ENCODE measurements at places on chromosomes 6 and 20. TPM values are rescaled to one million over a fixed set of nuclear protein-coding genes. Genes with fewer than 3 reads are reported as not detected.

Gene KCNG1
- total RNA-seq, result not detected

GRCh38 chr6:186340-186965 is 105.8 kb upstream of the DUSP22 start:
- DNase-seq, result peak; percentile 21

GRCh38 chr6:38776515-38776914 is 61.4 kb downstream of the DNAH8 start:
- DNase-seq, result no peak

Gene GPR6
- total RNA-seq, result not detected

DNA sequence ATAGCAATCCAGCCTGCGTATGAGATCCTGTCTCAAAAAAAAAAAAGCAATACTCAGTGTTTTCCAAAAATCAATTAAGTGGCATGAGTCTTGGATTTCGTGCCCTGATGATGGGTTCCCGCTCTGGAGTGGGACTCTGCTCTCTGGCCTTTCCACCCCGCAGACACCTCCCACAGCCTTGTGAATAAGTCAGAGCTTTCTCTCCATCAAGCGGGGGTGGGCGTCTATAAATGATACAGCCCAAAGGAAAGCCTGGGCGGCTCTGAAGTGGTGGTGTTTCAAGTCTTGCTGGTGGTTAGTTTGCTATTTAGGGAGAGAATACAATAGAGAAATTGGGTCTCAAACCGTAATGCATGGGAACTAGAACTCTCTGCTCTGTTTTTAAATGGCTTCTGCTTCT is 52.5 kb upstream of the TAGAP start:
- no peak for DNase-seq

DNA sequence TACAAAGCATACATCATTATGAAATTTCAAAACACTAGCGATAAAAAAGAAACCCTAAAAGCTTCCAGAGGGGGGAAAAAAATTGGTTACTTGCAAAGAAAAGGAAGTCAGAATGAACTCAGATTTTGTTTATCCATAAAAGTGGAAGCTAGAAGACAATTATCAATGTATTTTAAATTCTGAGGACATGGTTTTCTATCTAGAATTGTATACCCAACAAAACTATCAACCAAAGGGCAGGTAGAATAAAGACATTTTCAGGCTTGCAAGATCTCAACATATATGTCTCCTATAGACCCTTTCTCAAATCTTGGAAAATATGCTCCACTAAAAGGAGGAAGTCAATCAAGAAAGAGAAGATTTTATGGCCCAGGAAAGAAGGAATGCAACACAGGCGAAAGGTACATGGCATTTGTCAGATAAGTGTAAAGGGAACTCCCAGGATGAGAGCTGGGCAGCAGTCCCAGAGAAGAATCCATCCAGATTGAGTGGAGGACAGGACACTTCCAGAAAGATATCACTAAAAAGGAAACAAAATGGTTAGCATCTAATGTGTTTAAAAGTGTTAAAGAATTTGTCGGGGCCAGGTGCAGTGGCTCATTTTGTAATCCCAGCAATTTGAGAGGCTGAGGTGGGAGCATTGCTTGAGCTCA is 45.4 kb upstream of the ZFAND3 start:
- DNase-seq, result no peak

GRCh38 chr6:155530219-155530834 is 74.7 kb upstream of the NOX3 start:
- DNase-seq, result peak; percentile 34
